ENCODE measurements at places on chromosomes 1 and 21.

DNA sequence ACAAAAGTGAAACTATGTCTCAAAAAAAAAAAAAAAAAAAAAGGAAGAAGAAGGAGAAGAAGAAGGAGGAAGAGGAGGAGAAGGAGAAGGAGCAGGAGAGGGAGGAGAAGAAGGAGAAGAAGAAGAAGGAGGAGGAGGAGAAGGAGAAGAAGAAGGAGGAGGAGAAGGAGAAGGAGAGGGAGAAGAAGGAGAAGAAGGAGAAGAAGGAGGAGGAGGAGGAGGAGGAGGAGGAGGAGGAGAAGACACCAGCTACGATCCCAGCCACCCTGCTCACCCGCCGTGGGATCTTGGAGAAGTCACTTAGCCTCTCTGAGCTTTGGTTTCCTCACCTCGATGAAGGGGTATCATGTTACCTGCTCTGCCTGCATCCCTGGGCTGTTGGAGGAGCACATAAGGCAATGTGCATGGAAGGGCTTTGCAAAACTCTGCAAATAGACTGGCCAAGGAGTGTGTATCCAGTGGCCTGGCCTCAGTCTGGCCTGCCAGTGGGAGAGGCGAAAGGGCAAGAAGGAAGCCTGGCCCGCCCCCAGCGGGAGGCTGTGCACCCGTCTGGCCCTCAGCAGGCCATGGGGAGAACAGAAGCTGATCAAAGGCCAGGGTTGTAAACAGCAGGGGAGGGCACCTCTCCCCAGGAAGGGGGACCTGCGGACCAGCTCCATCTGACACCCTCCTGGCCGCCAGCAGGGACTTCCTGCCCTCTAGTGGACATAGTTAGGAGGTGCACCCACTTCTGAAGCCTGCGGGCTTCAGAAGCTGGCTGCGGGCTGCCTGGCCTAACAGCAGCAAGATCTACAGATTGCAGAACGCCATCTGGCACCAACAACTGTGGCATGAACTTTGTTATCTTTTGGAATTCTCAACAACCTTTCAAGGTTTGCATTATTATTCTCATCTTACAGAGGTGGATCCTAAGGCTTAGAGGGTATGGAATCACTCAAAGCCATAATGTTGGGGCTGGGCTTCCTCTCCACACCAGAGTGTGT lies 19.2 kb upstream of the CDK18 start:
- DNase-seq = peak; percentile 57

- no peak for DNase-seq
These were observed 69.0 kb downstream of the FAAP20 start for GRCh38 chr1:2125350-2126211.

GRCh38 chr1:57467830-57468229 lies 44.0 kb upstream of the DAB1 start:
- no peak for DNase-seq

DNA sequence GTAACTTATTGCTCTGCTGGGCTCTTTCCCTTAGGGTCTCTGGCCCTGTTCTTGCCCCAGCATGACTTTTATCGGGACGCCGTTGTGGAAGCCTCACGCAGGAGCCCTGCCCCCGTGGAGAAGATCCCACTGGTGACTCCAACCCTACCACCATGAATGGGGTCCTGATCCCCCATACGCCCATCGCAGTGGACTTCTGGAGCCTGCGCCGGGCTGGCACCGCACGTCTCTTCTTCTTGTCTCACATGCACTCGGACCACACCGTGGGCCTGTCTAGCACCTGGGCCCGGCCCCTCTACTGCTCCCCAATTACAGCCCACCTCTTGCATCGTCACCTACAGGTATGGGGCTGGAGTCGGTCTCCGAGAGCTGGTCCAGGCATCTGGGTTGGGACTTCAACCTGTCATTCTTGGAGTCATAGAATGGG lies 322 bp downstream of the DCLRE1B start:
- DNase-seq = peak; percentile 3

- DNase-seq = no peak
These were observed 21.2 kb downstream of the SLC30A10 start for GRCh38 chr1:219906924-219907771.

GRCh38 chr1:212107481-212107880 lies 71.9 kb downstream of the DTL start:
- no peak for DNase-seq

GRCh38 chr21:36241717-36242116 lies 78.3 kb upstream of the MORC3 start:
- no peak for DNase-seq

GRCh38 chr21:45698493-45699184 lies 55.1 kb downstream of the PCBP3 start:
- no peak for DNase-seq

DNA sequence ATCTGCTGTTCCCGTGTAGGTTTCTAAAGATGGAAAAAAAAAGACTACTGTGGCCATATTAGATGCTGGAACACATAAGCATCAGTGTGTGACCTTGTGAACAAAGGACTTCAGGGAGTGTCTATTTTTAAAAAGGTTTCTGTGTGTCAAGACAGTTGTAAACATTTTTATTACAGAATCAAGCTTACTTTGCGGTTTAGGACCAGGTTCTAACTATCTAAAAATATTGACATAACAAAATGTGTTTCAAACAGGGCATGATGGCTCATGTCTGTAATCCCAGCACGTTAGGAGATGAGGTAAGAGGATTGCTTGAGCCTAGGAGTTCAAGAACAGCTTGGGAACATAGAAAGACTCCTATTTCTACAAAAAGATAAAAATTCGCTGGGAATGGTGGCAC lies 7.1 kb upstream of the DDI2 start:
- DNase-seq = no peak

GRCh38 chr1:102191723-102192122 lies 195.0 kb upstream of the OLFM3 start:
- no peak for DNase-seq

DNA sequence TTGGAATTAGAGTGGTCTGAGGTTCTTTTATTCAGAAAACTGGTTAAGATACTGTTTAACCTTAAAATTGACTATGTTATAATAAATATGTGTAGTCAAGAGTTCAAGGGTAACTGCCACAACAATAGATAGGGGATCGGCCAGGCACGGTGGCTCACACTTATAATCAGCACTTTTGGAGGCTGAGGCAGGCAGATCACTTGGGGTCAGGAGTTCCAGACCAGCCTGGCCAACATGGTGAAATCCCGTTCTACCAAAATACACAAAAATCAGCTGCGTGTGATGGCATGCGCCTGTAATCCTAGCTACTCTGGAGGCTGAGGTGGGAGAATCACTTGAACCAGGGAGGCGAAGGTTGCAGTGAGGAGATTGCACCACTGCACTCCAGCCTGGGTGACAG lies 39.5 kb downstream of the PDC start:
- DNase-seq = no peak

DNA sequence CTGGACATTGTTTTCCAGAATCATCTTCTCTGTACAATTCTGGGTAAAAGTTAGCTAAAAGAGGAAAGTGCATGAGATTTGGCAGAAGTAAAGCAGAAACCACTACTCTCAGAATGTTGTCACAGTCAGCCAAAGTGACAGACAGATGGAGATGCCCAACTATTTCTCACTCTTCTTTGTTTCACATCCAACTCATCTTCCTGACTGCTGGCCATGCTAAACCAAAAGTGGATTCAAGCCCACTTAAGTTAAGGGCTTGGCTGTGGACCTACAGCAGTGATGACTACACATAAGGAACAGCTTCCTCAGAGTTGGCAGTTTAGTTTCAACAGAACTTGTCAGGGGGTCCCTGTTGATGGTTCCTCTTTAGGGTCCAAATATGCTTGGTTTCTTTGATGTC lies 730.2 kb downstream of the LRRIQ3 start:
- no peak for DNase-seq

GRCh38 chr1:117015724-117016123 lies 14.2 kb downstream of the CD101 start:
- no peak for DNase-seq

DNA sequence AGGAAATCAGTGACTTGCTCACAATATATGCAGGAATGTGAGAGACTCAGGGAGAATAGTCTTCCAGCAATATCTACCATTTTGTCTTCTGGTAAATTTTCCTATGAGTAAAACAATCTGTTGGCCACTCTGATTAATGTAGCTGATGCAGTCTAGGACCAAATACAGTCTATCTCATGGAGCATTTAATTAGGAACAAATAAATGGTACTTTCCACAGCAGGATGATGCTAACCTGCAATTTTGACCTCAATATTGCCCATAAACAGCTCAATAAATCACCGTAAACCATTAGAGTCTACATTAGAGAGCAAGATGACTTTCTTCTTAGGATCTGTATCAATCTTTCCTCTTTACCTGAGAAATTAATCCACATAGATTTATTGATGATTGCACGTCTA lies 567.7 kb upstream of the B3GALT2 start:
- DNase-seq = no peak

DNA sequence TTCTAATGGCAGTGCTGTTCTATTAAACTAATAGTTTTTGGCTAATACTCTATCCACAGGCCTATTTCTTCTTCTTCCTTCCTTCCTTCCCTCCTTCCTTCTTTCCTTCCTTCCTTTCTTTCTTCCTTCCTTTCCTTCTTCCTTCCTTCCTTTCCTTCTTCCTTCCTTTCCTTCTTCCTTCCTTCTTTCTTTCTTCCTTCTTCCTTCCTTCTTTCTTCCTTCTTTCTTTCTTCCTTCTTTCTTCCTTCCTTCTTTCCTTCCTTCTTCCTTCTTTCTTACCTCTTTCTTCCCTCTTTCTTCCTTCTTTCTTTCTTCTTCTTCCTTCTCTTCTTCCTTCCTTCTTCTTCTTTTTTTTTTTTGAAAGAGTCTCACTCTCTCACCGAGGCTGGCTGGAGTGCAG lies 31.7 kb downstream of the CCDC190 start:
- no peak for DNase-seq

- DNase-seq = no peak
These were observed 9.4 kb downstream of the CFHR4 start for GRCh38 chr1:196897158-196897828.

- DNase-seq = no peak
These were observed 26.7 kb upstream of the MYOCOS start for GRCh38 chr1:171595324-171595723.

DNA sequence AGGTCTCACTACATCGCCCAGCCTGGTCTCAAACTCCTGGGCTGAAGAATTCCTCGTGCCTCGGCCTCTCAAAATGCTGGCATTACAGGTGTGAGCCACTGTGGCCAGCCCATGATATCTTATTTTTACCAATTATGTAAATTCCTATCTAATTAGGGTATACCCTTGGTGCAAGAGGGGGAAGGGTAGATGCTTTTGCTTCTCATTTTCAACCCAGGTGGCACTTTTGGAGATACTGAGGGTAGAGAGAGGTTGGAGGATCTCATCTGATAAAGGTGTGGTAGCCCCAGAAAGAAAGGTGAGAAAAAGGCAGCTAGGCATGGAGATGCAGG lies 17.4 kb downstream of the ENSA start:
- DNase-seq = no peak

DNA sequence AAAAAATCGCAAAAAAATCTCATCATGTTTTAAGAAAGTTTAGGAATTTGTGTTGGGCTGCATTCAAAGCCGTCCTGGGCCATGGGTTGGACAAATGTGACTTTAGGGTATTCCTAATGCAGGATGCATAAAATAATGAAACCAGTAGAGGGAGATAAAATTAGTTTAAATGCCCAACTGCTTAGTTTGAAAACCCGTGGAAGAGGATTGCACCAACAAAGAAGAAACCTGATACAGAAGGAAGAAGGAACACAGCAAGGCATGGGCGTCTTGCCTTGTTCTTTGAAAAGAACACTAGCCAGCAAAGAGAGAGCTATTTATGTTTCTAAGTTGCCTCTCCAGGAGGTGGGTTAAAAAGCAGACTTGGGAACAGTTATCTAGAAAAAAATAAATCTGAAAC lies 37.9 kb downstream of the WDR3 start:
- DNase-seq = no peak

DNA sequence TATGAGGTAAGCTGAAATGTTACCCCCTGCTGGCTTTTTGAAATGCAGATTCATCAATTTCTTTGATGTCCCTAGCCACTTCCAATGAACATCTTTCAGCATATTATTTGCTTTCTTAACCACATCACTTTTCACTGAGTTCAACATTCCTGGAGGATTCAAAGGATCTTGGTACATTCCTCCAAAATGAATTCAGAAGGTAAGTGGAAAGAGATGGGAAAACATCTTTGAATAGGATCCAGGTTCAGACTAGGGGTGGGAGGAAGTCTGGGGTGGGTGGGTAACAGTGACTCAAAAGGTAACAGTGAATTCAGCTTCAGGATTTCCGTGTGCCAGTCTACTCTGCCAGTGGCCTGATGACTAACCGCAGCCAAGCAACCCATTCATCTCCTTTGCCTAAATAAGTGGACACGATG lies 180.7 kb downstream of the ZC3H11B start:
- DNase-seq = no peak

DNA sequence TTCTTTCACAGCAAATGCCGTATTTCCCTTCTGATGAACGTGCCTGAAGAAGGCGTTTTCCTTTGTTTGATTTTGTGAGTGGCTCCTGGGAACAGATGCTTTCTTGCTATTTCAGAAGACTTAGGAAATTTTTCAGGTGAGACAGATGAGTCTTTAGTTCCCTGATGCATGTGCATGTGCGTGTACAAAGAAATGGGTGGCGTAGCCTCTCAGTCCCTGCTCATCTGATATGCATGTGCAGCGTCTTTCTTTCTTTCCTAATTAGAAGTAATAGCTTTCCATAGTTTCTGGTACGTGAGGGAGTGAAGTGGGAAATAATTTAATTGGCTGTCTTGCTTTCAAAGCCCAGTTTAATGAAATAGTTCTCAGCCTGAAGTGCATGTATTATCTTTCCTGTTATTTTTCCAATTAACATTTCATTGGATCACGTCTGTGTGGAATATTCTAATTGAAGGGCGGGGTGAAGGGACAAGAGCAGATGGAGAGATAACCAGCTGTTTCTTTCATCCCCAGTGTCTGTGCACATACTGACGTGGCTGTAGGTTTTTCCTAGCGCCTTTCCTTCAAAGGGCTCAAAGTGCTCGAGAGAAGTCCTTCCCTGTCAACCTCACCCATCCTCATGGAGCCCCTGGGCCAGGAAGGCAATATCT lies 104.3 kb downstream of the FAM78B start:
- DNase-seq = no peak

DNA sequence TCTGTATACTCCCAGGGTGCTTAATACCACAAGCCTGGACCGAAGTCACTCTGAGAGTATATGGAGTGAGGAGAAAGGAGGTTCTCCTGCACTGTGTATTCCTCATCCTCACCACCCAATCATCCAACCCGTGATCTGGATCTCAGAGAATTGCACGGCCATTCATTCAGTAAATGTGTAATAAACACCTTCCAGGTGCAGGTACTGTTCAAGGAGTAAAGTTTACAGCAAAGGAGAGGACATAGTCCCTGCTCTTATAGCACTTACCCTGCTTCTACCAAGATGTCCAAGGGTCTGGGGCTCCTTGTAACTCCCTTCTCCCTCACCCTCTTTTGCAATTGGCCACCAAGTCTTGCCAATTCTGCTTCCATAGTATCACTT lies 139.2 kb upstream of the JUN start:
- no peak for DNase-seq
